Activated CD4-positive, alpha-beta T cell treated with anti-CD3 and anti-CD28 coated beads for 4 hours (primary cell): ENCODE measurements at places on chromosomes 16 and 17.

- no peak for DNase-seq
Observed at GRCh38 chr16:12310286-12310685, 333.8 kb downstream of the SNX29 start.

DNA sequence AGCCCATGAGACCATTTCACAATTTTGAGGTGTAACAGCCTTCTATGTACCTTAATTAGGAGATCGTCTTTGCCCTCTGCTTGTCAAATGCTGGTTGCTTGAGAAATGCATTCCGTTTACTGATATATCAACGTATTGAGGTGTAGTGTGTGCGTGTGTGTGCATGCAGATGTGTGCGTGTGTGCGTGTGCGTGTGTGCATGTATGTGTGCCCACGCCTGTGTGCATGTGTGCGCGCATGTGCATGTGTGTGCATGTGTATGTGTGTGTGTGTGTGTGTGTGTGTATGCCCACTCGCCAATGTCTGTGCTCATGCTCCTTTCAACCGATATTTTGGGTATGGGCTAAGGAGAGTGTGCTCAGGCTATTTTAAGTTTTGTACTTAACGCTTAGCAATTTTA is 81.5 kb upstream of the ZFHX3 start:
- DNase-seq, result no peak

DNA sequence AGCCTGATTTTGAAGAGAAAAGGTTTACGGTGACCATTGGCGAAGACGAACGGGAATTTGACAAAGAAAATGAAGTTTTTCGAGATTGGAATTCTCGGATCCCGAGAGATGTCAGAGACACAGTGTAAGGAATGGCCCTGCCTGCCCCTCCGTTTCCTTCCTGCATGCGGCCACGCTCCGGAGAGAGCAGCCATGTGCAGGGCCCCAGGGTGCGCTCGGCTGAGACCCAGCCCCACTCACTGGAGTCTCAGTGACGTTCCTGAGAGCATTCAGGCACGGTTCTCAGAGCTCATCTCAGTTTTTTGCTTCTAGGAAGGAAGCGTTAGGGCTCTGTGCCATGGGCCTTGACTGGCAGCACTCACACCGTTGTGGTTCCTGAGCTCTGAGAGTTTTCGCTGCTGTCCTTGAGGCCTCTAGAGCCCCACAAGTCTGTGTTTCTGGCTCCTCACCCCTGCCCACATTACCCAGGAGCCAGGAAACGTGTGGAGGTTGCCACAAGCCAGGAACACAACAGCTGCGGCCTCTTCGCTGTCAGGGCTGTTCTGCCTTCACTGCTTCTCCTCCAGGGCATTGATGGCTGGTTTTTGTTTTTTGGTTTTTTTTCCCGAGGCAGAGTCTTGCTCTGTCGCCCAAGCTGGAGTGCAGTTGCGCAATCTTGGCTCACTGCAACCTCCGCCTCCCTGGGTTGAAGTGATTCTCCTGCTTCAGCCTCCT is 29.8 kb downstream of the ZC3H18 start:
- DNase-seq, result no peak

GRCh38 chr17:33874617-33875060 is 380.4 kb upstream of the CCL2 start:
- DNase-seq, result no peak

DNA sequence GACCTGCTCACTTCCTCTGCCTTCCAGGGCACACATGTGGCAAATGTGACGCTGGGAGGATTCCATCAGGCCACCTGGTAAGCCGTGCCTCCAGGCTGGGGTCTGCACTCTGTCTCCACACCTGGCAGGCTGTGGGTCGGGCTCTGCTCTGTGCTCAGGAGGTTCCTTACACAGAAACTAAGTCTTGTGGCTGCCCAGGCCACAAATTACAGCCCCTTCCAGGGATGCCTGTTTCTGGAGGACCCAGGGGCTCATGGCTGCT is 58.2 kb downstream of the RMI2 start:
- no peak for DNase-seq

- no peak for DNase-seq
Observed at GRCh38 chr17:2232244-2232638, 71.3 kb downstream of the SMG6 start.

GRCh38 chr17:59004338-59005111 is 102.2 kb downstream of the TRIM37 start:
- DNase-seq, result peak; percentile 54

- no peak for DNase-seq
Observed at GRCh38 chr17:65123757-65124675, 13.2 kb upstream of the RGS9 start.

- DNase-seq, result no peak
Observed at GRCh38 chr16:57754354-57755060, 18.9 kb downstream of the KATNB1 start.

DNA sequence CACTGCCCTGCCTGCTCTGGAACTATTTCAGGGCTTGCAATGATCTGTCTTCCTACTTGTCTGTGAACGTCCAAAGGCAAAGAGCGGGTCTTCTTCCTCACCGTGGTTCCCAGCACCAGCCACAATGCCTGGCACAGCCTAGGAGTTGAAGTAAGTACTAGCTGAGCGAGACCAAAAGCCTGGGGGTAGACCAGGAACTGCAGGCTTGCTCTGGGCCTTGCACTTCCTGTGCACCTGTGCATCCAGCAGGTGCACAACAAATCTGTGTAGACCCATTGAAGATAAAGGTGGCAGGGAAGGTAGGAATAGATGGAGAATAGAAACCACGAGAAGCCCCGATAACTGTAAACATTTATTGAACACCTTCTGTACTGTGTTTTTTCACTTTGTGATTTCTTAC is 4.6 kb downstream of the FAM171A2 start:
- DNase-seq, result no peak

DNA sequence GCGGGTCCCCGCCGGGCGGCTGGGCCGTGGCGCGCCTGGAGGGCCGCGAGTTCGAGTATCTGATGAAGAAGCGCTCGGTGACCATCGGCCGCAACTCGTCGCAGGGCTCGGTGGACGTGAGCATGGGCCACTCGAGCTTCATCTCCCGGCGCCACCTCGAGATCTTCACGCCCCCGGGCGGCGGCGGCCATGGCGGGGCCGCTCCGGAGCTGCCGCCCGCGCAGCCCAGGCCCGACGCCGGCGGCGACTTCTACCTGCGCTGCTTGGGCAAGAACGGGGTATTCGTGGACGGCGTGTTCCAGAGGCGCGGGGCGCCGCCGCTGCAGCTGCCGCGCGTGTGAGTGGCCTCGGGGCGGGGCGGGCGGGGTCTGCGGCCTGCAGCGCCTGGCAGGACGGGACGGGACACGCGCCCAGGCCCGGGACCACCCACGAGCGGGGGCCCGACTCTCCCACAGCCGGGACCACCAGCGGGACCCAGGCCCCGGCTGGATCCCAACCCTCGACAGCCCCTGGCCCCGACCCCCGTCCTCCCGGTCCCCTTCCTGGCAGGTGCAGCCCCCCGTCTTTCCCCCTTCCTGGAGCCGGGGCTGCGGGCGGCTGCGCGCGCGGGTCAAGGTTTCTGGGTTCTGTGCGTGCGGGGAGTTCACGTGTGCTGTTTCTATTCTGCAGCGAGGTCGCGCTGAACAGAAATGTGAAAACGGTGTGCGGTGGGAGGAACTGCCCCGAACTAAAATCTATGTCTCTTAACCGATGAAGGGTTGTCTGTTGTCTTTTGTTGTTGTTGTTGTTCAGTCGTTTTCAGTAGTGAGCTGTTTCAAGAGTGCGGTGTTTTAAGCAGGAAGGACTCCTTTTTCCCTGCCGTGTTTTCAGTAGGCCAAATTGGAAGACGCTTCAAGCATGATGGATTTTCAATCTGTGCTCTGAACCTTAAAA is 705 bp downstream of the FOXK2 start:
- DNase-seq, result peak; percentile 32

DNA sequence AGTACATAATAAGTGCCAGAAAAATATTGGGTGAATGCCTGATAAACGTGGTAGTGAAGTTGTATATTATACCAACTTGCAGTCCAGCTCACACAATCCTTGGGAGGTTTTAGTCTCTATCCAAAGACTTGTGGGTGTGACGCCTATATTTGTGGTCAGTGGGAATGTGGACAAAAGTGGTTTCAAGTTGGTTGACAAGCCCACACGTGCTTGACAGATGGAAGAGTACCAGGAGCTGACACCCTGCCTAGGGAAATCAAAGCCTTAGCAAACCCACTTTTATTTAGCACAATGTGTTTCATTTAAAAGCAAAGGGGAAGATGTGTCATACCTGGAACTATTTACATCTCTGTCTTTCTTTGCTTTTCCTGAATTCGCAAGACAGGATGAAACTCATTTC is 79.0 kb downstream of the CA10 start:
- no peak for DNase-seq

DNA sequence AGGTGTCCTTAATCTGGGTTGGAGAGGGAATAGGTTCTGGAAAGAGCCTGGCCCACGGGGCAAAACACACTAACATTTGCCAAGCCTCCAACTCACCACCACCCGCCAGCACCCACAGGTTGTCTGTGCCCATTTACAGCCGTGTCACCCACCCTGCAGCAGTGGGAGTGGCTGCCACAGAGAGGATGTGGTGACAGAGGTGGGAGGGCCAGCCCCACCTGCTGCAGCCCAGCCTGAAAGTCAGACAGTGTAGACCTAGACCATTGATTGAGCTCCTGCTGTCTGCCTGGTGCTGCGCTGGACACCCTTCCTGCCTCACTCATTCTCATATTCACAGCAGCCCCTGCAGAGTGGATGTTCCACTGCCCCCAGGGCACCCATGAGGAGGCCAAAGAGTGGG is 44.7 kb downstream of the IL21R start:
- DNase-seq, result peak; percentile 70
